ENCODE measurements at places on chromosomes 3 and 15. TPM values are rescaled to one million over a fixed set of nuclear protein-coding genes. Genes with fewer than 3 reads are reported as not detected.
A peak's percentile ranks its signal among the peaks of the same experiment; 100 is the strongest.

KLHL6 gene
- not detected for polyA plus RNA-seq

LAMB2 gene
- polyA plus RNA-seq = 1,544 TPM

GRCh38 chr3:18424729-18425640 is at the start of gene SATB1:
TSS of gene SATB1 (minus strand) at chr3:18425339. CDS start at chr3:18420967, 4,372 bp downstream.
- DNase-seq = no peak

GRCh38 chr15:56804938-56805337 is 71.6 kb upstream of the ZNF280D start:
- DNase-seq = no peak

DNA sequence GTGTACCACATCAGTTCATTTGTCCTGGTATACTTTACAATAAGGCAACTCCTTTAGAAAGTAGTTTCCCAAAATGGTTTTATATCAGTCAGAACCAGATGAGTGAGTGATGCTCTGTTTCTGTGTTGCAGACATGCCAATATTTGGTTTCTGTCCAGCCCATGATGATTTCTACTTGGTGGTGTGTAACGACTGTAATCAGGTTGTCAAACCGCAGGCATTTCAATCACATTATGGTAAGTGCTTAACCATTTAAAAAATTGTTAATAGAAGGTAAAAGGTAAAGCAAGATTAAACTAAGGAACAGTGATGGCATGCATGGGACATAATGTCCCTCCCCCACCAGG is 40.0 kb upstream of the SCAANT1 start:
- no peak for DNase-seq

NTRK3 gene
- polyA plus RNA-seq = 0.10 TPM

DNA sequence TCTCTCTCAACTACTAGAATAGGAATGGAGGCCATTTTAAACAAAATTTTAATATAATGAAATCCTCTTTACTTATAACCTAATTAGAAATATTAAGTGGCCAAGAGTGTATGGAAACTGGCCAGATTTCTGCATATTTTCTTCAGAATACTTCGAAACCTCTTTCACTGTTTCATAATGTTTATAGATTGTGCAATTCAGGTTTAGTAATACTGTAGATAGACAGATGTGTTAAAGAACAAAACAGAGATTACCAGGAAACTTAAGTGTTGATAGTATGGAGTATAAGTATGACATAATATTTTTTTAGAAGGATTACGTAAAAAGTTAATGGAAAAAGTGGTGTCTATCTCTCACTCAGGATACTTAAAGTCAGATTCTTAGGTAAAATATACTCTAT is 4.7 kb downstream of the ABHD5 start:
- peak; percentile 30 for DNase-seq

- no peak for DNase-seq
Observed at GRCh38 chr15:101031213-101031612, 112.1 kb downstream of the LRRK1 start.
